ENCODE measurements at places on chromosomes 16 and 17. TPM values are rescaled to one million over a fixed set of nuclear protein-coding genes. Genes with fewer than 3 reads are reported as not detected.

The CCDC78 gene
- total RNA-seq, result 3.3 TPM

- peaks cover 15% of the 10 kb centered on the region for H3K36me3 ChIP-seq
- no peaks in the 10 kb centered on the region for H3K4me1 ChIP-seq
- no peak overlapping the region for H3K4me3 ChIP-seq
- H3K27ac ChIP-seq, result no peak overlapping the region
Observed at GRCh38 chr17:82917699-82918345, 78.0 kb upstream of the ZNF750 start.

GRCh38 chr17:27333410-27333980, 39.6 kb downstream of the WSB1 start:
- peaks cover 23% of the 10 kb centered on the region for H3K4me1 ChIP-seq
- DNase-seq, result peak; percentile 55
- peak overlapping the region; percentile 72 for H3K4me3 ChIP-seq

DNA sequence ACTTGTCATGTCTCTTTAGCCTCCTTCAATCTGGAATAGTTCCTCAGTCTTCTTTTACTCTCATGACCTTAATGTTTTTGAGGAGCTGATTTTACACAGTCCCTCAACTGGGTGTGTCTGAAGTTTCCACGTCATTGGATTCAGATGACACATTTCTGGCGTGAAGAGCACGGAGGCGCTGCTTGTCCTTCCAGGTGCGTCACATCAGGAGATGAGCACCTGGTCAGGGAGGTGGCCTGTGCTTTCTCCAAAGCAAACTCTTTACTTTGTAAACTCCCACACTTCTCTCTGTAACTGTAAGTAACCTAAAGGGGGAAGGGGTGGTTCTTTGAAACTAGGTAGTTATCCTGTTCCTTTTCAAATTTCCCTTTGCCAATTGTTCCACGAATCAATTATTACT, 52.5 kb upstream of the MNT start:
- H3K4me1 ChIP-seq, result peaks cover 23% of the 10 kb centered on the region
- H3K27me3 ChIP-seq, result no peaks in the 10 kb centered on the region
- peaks cover 16% of the 10 kb centered on the region for H3K36me3 ChIP-seq
- H3K27ac ChIP-seq, result peak overlapping the region; percentile 15
- no peak overlapping the region for H3K4me3 ChIP-seq
- DNase-seq, result peak; percentile 37

The PTX4 gene
- not detected for total RNA-seq

The PLA2G15 gene
- total RNA-seq, result 8.7 TPM

The TEX19 gene
- not detected for total RNA-seq

The KCNH6 gene
- total RNA-seq, result not detected

- peaks cover 35% of the 10 kb centered on the region for H3K36me3 ChIP-seq
- H3K4me1 ChIP-seq, result peaks cover 21% of the 10 kb centered on the region
- no peaks in the 10 kb centered on the region for H3K27me3 ChIP-seq
- H3K4me3 ChIP-seq, result no peak overlapping the region
- no peak for DNase-seq
- H3K27ac ChIP-seq, result no peak overlapping the region
Observed at GRCh38 chr17:35713069-35713728, 18.2 kb upstream of the RASL10B start.

DNA sequence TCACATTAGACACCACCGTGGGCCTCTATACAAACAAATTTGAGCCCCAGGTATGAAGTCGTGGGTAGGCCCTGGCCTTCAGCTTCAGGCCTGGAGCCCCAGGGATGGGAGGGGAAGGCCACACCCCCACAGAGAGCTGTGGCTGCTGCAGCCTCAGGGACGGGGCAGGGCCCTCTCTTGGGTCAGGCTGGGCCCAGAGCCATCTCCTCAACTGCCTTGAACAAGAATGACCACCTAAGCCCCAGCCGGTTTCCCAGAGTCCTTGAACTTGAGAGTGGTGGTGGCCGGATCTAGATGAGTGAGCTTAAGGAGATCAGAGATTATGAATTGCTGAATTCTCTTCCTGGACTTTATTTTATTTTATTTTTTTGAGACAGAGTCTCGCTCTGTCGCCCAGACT, 18.6 kb downstream of the SCNN1B start:
- H3K36me3 ChIP-seq, result no peaks in the 10 kb centered on the region
- peaks cover 4% of the 10 kb centered on the region for H3K27me3 ChIP-seq
- H3K4me3 ChIP-seq, result no peak overlapping the region
- H3K27ac ChIP-seq, result no peak overlapping the region
- no peak for DNase-seq
- H3K4me1 ChIP-seq, result no peaks in the 10 kb centered on the region

DNA sequence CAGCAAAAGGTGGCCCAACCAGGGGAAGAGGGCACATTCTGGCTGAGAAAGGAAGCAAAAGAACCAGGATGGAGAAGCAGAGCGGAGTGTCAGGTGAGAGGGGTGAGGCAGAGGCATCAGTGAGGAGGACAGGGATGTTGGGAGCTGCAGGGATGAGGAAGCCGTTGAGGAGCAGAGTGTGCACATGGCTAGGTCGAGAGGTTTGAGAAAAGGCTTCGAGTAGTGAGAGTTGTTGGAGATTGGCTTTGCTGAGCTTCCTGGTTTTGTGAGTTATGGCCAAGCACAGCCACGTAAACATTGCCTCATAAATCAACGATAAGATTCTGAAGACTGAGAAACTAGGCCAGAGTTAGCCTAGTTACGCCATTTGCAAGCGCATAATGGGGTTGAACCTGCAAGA, 26.9 kb downstream of the DNAH2 start:
- H3K4me1 ChIP-seq, result no peaks in the 10 kb centered on the region
- no peaks in the 10 kb centered on the region for H3K36me3 ChIP-seq
- H3K27ac ChIP-seq, result no peak overlapping the region
- no peak overlapping the region for H3K4me3 ChIP-seq
- DNase-seq, result no peak
- H3K27me3 ChIP-seq, result peaks cover 11% of the 10 kb centered on the region

- H3K36me3 ChIP-seq, result peaks cover 28% of the 10 kb centered on the region
- no peaks in the 10 kb centered on the region for H3K27me3 ChIP-seq
- H3K4me1 ChIP-seq, result peaks cover 42% of the 10 kb centered on the region
- H3K27ac ChIP-seq, result no peak overlapping the region
- no peak overlapping the region for H3K4me3 ChIP-seq
- no peak for DNase-seq
Observed at GRCh38 chr17:66678827-66679226, 156.1 kb upstream of the CACNG5 start.

Measured in activated CD4-positive, alpha-beta memory T cell treated with anti-CD3 and anti-CD28 coated beads for 36 hours (primary cell).